ENCODE measurements at places on chromosomes 12 and 14.

- peak; percentile 55 for DNase-seq
Measured at GRCh38 chr12:119659289-119659897, 8.5 kb upstream of the PRKAB1 start.

DNA sequence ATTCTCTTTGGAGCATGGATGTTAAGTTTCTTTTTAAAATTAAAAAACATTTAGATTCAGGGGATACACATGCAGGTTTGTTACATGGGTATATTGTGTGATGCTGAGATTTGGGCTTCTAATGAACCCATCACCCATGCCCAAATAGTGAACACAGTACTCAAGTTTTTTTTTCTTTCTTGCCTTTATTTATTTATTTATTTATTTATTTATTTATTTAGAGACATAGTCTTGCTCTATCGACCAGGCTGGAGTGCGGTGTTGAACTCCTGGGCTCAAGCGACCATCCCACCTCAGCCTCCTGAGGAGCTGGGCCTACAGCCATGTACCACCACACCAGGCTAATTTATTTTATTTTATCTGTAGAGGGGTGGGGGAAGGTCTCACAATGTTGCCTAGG is 2.2 kb upstream of the NCKAP1L start:
- DNase-seq = no peak

- no peak for DNase-seq
Measured at GRCh38 chr14:76547831-76548230, 171.9 kb downstream of the ESRRB start.

DNA sequence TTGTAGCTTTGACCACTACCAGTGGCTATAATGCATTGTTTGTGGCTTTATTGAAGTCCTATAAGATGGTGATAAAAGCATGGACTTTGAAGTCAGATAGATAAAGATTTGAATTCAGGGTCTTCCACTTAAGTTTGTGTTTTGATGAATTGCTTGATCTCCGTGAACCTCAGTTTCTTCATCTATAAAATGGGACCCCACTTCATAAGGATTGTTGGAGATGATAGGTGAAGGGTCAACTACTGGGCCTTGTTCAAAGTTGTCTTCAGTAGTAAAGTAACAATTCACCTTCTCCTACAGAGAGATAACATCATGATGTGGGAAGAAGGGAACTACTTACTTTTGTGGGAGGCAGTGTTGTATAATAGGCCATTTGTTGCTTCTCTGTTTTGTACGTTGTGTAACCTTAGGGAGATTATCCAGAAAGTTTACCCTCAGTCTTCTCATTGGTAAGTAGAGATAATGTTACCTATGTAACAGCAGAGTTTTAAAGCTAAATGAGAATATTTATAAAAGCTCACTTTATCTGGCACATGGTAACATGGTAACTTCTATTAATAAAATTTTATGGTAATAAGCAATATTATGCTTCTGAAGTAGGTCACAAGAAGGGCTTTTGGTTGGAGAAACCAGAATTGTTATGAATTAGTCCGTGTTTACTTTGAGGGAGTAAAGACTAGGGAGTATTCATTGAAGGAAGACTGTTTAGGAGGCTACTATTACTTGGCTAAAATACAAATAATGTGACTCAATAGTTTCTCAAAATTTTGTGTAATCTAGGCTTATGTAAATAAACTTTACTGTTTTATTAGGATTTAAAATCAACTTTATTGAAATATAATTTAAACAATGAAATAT is 15.1 kb downstream of the ADIPOR2 start:
- no peak for DNase-seq

DNA sequence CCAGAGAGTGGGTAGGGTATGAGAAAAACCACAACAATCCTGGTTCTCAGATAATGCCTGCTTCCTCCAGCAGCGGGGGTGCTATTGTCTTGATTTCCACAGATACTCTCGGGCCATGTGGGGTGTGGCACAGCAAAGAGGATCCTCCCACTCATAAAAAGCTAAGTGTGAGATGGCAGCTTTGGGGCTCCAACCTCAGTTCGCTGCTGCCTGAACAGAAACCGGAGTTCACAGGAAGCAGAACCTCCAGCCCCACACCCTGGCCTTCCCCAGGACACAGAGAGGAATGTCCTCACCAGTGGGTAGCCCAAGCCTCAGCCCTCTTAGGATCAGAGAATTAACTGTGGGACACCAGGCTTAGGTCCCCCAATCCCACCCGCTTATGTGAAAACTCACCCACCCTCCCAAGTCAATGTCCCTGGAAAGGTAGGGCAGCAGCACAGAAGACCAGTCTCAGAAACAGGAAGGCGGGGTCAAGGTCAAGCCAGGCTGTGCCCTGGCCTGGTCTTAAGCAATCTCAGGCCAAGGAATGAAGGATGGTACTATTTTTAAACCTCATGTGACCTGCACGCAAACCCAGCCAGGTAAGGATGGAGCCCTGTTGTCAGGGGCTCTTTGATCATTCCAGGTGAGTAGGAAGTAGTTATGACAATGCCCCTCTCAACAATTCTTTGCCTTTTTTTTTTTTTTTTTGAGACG is 9.0 kb downstream of the KCTD10 start:
- DNase-seq = no peak
